Esophagus muscularis mucosa (tissue), 4 donors: ENCODE measurements at places on chromosomes 13 and 19.

- no peak for DNase-seq
Measured at GRCh38 chr13:93289842-93290241, 63.2 kb downstream of the GPC6 start.

- no peak for DNase-seq
Measured at GRCh38 chr13:91278888-91279287, 68.6 kb upstream of the MIR17HG start.

- DNase-seq, result no peak
Measured at GRCh38 chr13:20221772-20222171, 10.3 kb downstream of the GJB6 start.

- DNase-seq, result no peak
Measured at GRCh38 chr19:2659856-2660432, 42.5 kb downstream of the GNG7 start.

DNA sequence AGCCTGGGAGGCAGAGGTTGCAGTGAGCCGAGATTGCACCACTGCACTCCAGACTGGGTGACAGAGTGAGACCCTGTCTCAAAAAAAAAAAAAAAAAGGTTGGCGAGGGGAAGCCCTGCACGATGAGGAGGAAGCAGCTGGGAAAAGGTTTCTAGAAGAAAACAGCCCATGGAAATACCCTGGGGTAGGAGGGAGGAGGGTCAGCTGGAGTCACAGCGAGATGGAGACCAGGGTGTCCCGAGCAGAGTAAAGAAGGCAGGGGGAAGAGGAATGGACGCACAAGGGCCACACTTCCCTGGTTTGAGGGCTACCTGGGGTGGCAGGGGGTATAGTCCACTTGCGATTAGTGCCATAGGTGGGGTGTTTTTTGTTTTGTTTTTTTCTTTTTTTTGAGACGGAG is 6.4 kb downstream of the KANK3 start:
- no peak for DNase-seq

GRCh38 chr13:40440990-40441820 is 225.2 kb downstream of the FOXO1 start:
- no peak for DNase-seq

GRCh38 chr19:29378543-29379080 is 147.2 kb upstream of the VSTM2B start:
- DNase-seq, result peak; percentile 89

DNA sequence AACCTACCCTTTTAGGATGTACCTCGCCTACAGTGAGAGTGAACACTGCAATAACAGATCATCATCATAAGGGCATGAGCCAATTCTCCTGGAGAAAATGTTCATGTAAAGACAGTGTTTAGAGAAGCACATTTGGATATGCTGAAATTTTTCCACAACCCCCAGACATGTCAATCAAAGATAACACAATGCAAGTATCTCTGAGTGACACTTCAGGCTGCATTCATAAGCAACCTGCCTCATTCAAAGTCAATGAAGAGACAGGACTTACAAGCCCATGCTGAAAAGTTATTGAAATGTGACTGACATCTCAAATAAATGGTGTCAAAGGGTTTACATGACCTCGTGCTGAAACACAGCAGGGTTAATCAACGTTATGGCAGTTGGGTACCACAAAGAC is 102.0 kb downstream of the PCDH9 start:
- no peak for DNase-seq

GRCh38 chr13:45228002-45228401 is 27.2 kb upstream of the KCTD4 start:
- no peak for DNase-seq

- no peak for DNase-seq
Measured at GRCh38 chr13:88217883-88218282, 546.7 kb downstream of the SLITRK5 start.

DNA sequence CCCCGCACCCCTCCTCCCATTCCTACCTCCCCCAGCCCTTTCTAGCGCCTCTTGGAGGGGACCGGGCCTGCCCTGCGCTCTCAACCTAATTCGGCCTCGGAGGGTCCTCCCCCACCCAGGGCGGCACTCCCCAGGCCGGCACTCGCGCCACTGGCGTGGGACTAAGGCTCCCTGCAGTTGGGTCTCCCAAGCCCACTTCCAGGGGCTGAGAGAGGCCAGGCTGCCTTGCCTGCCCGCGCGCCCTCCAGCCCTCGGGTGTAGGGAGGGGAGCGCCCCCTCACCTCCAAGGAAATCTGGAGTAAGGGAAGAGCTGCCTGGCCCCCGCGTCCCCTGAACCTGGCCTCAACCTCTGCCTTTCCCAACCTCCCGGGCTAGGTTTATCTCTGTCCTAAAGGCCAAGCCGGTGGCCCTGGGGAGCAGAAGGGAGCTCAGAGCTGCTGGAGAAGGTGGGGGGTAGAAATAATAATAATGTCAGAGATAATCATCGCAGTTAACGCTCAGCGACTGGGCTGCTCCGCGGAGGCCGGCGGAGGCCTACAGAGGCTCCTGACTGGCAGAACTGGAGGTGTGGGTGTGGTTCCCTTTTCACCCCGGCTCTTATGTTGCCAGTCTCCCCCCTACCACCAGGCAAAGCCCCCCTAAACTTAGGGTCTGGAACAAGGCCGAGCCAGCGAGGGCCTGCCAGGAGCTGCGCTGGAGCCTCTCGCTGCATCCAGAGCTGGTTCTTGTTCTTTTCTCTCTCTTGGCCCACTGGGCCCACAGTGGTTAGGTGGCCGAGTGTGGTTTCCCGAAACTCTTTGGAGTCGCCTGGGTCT is 9.6 kb downstream of the ZIC2 start:
- DNase-seq, result peak; percentile 39

DNA sequence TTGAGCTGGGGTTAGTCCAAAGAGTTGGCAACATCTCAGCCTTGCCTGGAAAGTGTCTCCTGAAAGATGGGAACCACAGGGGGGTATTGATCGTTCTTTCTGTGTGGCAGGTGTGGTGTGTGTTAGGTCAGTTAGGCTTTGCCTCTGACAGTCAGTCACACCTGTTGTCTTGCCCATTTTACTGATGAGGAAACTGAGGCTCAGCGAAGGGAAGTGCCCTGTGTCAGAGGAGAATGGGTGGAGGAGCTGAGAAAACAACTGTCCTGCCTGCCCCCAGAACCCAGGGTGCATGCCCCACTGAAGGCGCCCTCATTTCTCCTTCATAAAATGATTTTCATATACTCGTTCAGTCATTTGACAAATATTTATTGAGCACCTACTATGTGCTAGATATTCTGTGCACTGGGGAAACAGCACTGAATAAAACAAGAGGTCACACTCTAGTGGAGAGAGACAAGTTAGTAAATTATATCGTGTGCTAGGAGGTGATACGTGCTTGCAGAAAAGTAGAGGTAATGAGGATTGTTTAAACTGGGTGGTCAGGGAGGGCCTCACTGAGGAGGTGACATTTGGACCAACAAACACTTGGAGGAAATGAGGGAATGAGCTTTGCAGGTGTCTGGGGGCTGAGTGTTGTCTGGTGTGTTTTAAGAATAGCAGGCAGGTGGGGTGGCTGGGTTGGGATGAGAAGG is 1.6 kb downstream of the FXYD5 start:
- DNase-seq, result no peak

- DNase-seq, result no peak
Measured at GRCh38 chr19:21269813-21270212, 59.4 kb downstream of the ZNF708 start.

DNA sequence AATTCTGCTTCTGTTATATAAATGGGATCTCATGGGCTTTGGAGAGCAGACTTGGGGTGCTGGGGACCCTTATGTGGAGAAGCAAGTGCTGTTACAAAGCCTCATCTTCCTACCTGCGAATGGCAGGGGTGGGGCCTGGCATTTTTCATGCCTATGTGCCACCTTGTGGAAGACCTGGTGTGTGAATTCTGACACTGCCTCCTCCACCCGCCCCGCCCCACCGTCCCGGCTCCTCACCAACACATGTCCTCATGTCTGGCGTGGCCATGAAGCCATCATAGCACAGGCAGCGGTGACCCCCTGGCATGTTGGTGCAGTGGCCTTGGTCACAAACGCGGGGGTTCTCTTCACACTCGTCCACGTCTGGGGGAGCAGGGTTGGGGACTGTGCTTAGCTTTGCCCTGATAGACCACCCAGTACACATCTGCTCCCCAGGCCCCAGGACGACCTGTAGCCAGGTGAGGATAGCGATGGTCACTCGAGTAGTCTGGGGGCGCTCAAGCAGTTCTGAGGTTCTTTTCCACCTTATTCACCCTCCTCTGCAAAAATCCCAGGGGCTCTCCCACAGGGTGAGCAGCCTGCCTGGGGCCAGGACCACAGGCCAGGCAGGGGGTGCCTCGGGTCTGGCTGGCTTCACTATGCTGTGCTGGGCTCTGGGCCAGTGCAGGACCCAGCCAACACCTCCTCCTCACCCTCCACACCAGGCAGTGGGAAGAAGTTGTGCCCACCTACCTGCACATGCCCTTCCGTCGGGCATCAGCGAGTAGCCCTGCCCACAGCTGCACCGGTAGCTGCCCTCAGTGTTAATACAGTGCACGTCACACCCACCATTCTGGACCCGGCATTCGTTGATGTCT is 32.7 kb downstream of the FBN3 start:
- DNase-seq, result no peak

GRCh38 chr13:109990296-109990695 is 203.9 kb upstream of the IRS2 start:
- DNase-seq, result no peak

GRCh38 chr19:14510311-14511228 is 7.6 kb downstream of the DNAJB1 start:
- no peak for DNase-seq

DNA sequence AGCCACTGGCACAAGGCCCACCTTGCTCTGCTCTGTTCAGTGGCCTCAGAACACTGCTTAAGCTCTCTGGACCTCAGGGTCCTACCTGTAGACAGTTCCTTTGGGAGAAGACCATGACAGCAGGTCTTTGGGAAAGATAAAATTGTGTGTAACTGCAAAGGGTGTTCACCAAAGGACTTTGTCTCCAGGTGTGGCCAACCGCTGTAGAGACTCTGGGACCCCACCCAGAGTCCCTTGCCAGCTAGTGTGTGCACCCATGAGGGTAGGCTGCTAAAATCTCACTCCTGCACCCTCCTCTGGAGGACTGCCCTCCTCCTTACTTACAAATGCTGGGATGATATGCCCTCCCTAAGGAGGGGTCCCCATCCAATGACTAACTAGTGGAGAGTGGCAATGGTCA is 211.2 kb downstream of the TSHZ3 start:
- no peak for DNase-seq

GRCh38 chr19:19487077-19487949 is 28.0 kb downstream of the TSSK6 start:
- no peak for DNase-seq

DNA sequence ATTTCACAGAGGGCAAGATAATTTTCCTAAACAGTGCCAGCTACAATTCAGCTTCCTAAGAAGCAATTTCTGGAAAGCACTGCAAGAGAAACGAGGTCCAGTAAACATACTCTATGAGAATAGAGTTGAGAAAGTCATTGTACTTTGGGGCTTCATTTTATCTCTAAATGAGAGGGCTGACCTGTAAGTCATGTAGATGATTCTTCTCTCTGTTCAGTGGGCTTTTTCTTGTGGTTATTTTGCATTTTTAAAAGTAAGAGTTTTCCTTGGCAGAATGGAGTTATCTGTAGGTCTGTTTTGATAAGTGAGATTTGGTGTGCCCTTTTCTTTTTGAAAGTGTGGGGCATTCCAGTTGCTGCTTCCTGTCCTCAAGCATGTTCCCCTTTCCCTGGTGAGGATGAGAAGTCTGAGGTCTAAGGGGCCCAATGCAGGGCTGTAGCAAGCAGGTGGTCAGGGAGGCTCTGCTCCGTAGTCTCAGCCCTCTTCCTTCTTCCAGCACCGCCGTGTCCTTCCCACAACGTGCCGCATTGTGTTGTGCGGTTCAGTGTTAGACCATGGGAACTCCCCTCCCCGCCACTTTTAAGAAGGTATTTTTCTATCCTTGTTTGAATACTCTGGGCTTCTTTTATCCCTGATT is 86.3 kb downstream of the ARHGEF7 start:
- DNase-seq, result no peak

- no peak for DNase-seq
Measured at GRCh38 chr13:99404005-99404755, 97.0 kb upstream of the GPR183 start.

GRCh38 chr19:2288338-2288817 is 6.4 kb upstream of the PEAK3 start:
- no peak for DNase-seq

- no peak for DNase-seq
Measured at GRCh38 chr19:10643968-10644259, 10.2 kb upstream of the ILF3 start.

- no peak for DNase-seq
Measured at GRCh38 chr13:77696006-77696878, 1.2 kb upstream of the SLAIN1 start.

- DNase-seq, result no peak
Measured at GRCh38 chr19:42250666-42251531, 4.0 kb downstream of the ERF start.

- DNase-seq, result no peak
Measured at GRCh38 chr19:31545777-31546176, 196.5 kb upstream of the TSHZ3 start.

GRCh38 chr13:83732755-83733154 is 149.5 kb downstream of the SLITRK1 start:
- DNase-seq, result no peak

- DNase-seq, result no peak
Measured at GRCh38 chr13:71634602-71635443, 232.2 kb downstream of the DACH1 start.

GRCh38 chr19:33288666-33289065 is 13.7 kb downstream of the CEBPA start:
- no peak for DNase-seq

DNA sequence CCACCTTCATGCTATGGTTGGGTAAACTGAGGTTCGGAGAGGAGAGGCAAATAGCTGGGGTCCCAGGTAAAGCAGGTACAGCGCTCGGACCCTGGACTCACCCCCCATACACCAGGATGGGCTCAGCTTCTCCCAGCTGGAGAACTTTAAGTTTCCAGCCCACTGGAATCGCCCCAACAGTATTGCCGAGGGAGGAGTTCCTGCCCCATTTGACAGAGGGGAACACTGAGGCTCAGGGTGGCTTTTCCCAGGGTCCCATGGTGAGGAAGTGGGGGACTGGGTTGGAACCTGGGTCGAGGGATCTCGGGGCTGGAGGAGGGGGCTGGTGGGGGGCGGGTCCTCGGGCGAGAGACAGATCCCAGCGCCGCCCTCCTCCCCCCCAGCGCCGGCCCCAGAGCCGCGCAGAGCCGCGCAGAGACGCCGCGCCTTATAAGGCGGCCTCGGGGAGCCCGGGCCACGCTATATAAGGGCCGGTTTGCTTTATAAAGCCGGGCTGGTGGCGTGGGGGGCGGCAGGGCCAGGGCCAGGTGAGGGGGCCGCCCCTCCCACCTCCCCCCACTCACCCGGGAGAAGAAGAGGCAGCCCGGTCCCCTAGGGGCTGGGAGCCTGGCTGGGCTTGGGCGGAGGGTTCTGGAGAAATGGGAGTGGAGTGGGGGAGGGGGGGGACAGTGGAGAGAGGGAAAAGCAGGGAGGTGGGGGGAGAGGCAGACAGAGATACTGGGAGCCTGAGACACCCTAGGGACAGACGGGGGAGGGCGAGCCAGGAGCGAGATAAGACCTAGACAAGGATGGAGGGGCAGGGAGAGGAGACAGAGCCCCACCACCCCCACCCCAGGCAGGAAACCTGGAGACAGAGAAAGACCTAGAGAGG is 1.1 kb downstream of the CNN1 start:
- no peak for DNase-seq
